HS-27A (cell line): ENCODE measurements at places on chromosomes 2 and 18.

GRCh38 chr2:5121121-5121520 lies 571.1 kb upstream of the SOX11 start:
- DNase-seq: no peak

GRCh38 chr2:240905176-240905781 lies 857 bp upstream of the CROCC2 start:
- DNase-seq: no peak

DNA sequence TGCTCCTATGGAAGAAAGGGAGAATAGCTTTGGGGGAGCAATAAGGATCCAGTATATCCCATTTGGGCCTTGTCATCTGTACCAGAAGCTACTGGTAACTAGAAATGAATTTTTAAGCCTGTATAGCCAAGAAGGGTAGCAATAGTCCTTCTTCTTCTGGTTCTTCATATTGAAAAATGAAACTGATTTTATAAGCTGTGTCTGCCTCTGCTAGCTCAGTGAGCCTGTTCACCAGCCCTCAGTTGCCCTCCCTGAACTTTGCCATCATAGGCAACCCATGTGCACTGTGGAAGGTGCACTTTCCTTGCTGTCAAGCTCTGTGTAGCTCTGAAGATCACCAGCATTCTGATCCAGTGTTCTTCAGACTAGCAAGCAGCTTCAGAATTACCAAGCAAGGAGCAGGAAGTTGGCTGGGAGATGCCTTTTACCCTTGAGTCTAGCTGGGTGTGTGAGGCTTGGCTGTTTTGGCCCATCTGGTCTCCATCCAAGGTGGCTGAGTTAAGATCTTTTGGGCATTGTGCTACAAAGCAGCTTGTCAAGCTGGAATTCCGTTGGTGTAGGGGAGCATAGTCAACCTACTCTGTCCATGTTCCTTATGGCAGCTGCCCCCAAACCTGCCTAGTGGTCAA lies 55.8 kb upstream of the MGAT5 start:
- no peak for DNase-seq

DNA sequence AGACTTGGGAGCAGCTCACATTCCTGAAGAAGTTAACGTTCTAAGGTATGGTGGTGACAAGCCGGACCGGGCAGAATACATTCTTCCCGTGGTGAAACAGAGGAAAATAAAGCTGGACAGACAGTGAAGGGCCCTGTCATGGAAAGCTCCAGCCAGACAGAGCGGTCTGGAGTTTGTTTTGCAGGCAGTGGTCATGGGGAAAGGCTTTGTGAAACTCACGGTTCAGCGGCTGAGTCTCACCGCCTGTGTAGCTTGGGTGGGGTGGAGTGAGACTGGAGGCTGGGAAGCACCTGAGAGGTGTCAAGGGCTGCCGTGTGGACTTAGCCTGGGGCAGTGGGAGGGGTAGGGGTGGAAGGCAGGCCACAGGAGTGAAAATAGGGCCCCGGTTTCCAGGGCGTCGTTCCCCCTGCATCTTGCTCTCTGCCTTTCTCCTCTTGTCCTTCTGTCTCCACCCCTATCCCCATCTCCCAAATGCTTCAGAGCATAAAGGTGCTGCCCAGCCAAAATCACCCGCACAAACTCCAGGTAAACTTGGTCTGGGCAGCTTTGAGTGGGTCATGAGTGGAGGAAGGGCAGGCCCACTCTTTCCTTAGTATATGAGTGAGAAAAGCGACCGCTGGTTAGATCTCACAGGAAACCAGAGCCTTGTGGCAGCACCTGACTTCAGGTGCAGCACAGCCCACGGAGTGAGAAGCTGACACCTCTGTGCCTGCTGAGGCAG lies 11.4 kb upstream of the SLC20A1 start:
- no peak for DNase-seq

GRCh38 chr2:24806661-24807036 lies 13.4 kb downstream of the CENPO start:
- DNase-seq: no peak
